ENCODE measurements at places on chromosomes 5 and 9. TPM values are rescaled to one million over a fixed set of nuclear protein-coding genes. Genes with fewer than 3 reads are reported as not detected.

GRCh38 chr5:149493316-149493715 lies 57.9 kb downstream of the CSNK1A1 start:
- DNase-seq: no peak

The BARHL1 gene
- total RNA-seq: 0.07 TPM

DNA sequence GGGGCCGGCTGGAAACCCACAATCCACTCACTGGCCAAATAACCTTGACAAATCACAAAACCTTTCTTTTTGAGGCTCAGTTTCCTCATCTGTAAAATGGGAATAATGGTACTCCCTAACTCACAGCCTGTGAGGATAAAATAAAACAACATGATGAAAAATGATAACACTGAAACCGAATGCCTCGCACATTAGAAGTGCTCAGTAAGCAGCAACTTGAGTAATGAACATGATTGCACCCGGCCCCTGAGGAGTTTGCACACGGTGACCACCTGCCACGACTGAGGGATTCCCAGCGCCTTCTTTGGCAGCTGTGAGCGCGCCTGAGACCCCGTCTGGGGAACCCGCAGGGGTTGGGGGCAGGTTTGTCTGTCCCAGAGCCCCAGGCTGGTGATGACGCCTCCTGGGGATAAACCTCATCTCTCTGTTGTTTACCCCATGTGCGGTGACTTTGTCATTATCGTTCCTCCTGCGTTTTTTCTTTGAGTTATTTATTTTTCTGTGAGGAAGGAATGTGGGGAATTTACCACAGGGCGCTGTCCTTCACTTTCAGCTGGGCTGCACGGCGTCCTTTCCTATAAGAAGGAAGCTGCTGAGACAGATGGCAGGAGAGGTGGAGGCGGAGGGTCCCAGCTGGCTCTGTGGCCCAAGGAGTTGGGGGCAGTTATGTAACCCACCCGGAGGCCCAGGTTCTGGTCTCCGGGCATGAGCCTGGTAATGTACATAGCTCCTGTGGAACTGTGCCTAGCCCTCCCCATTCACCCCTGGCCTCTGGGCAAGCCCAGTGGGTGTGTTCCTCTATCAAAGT lies 3.0 kb upstream of the SYNPO start:
- DNase-seq: peak; percentile 83

DNA sequence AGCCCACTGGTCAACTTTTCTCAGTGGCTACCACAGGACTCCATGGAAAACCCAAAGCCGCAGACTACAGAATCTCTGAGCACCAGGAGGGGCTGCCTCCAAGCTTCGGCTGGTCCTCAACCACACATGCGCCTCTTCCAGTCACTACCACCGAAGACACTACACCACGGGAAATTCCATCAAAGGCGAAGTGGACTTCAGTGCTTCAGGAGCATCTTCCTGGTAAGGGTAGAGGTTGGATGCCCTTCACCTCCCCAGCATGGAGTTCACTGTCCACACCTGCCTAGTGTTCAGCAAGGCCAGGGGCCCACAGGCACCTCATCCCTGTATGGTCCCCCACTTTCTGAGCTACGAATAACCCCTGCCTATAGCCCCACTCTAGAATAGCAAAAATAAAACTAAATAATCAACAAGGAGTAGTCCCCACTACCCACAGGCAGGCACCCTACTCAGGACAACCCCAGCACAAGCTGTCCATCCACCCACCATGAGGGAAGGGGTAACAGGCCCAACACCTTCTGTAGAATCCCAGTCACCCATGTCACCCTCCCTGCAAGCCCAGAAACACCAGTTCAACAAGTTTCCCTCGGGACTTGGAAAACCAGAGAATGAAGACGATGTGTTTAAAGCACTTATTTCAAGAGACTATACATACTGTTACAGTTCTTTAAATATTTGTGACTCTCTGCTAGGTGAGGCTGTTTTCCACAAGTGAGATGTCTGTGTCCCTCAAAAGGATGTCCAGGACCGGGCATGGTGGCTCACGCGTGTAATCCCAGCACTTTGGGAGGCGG lies 2.6 kb downstream of the VDAC1 start:
- DNase-seq: peak; percentile 7

DNA sequence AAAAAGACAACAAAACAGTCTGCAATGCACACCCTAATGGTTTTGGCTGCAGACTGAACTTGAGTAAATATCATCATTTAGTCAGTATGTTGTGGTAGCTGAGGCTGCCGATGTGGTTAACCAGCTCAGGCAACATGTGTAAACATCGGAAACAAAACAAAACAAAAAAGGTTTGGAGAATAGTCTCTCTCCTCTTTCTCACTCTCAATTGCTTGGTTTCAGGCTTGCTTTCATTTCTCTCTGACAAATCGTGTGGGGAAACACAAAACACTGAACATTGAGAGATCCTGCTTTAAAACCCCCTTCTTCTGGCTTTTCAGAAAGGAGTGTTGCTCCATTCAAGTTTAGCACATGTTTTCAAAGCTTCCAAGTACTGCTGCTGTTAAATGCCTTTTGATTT lies 453.3 kb downstream of the BNC2 start:
- no peak for DNase-seq

Data from H7 (cell line).